GM12891 (cell line): ENCODE measurements at places on chromosomes 2 and 18.
A peak's percentile ranks its signal among the peaks of the same experiment; 100 is the strongest.

DNA sequence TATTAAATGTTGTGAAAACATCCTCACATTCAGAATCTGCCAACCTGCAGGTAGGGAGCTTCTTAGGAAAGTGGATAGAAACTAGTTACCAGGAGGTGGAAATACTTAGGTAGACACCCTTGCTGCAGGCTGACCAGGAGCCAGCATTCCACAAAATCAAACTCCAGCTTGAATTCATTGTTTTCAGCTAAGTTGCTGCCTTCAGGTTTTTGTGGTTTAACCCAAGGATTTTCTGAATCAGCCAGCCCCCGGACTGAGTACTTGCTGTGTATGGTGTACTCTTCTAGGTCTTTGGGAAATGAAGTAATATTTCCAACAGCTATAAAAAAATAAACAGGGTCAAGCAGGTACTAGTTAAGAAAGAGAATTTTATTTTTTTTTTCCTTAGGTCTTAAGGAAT lies 192.1 kb upstream of the CHST9 start:
- DNase-seq = no peak

GRCh38 chr2:26305540-26305939 lies 40.4 kb upstream of the SELENOI start:
- no peak for DNase-seq

DNA sequence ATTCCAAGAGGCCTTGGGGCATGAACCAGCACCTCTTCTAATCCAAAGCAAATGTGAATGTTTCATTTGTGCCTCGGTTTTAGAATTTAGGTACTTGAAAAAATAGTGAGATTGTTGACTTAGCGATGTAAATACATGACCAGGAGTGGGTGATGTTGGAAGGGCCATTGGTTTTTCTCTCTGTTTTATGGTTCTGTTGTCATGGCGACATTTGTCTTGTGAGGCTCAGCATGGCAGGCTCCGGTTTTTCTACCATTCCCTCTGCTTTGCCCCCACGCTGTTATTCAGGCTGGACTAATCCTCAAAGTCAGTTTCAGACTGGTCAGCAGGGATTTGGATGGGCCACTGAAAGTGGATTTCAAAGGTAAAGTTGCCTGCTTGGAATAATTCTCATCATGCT lies 255.4 kb downstream of the ALPK2 start:
- DNase-seq = no peak

GRCh38 chr18:74457043-74457724 lies at the start of gene DIPK1C:
DIPK1C (minus strand) TSS chr18:74457308; CDS start chr18:74457259, 49 bp downstream.
- DNase-seq = no peak

DNA sequence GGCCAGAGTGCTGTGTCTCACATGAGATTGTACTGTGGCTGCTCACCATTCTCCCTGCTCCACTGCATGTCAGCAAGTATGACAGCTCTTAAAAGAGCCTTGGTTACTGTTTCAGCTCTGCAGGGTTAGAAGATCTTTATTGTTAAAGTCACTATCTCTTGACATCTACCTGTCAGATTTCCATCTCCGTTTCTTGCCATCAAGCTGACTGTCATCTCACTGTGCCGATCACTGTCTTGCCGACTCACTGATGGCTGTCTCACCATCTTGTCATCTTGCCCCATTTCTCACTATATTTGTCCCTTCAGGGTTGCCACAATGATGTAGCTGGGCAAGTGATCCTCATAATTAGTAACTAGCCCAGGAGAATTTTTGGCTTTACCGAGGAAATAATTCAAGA lies 800.9 kb upstream of the CDH7 start:
- no peak for DNase-seq

- DNase-seq = peak; percentile 56
Observed at GRCh38 chr2:239143858-239144712, 256.7 kb downstream of the HDAC4 start.

DNA sequence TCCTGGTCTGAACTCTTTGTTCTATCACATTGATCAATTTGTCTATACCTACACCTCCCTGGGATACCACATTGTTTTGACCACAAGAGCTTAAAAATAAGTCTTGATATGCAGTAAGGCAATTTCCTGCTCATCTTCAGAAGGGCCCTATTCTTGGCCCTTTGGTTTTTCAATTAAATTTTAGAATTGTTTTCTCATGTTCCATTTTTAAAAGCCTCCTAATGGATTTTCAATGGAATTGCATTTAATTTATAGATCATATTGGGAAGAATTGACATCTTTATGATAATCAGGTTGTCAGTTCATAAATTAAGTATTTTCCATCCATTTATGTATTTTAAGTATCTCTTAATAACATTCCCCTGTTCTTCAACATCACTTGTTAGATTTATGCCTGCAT lies 47.6 kb upstream of the EPAS1 start:
- DNase-seq = no peak

DNA sequence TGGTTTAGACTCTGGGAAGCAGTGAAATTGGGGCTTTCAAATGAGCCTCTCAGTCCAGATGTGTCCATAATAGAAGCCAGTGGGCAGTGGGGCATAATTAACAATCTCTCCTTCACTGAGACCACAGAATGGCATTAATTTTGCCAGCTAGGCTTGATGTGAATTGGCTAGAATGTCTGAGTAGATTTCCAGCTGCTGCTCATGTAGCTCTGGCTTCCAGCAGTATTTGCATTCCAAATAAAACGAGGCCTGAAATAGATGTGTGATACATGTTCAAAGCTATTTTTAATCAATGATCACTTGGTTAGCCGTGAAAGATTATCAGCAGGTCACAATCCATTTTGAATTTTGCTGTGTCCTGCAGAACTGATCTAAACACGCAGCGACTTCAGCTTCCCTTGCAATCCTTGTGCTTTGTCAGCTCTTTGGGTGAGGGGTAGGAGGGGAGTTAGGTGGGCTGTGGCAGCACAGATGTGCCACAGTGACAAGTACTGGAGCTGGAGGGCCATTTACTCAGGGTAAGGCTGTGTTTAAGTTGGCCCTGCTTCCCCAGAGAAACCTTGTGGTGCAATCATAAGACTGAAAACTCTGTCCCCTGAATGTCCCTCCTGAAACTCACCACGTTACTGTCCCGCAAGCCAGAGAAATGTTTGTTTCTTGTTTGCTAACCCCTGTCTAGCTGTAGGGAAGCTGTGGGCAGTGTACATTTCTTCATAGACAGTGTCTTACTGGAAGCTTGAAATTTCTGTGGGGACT lies 56.9 kb upstream of the TMEM178A start:
- DNase-seq = no peak

GRCh38 chr2:30990671-30991070 lies 147.6 kb downstream of the GALNT14 start:
- no peak for DNase-seq

GRCh38 chr2:207083361-207084110 lies 82.2 kb downstream of the KLF7 start:
- DNase-seq = no peak

DNA sequence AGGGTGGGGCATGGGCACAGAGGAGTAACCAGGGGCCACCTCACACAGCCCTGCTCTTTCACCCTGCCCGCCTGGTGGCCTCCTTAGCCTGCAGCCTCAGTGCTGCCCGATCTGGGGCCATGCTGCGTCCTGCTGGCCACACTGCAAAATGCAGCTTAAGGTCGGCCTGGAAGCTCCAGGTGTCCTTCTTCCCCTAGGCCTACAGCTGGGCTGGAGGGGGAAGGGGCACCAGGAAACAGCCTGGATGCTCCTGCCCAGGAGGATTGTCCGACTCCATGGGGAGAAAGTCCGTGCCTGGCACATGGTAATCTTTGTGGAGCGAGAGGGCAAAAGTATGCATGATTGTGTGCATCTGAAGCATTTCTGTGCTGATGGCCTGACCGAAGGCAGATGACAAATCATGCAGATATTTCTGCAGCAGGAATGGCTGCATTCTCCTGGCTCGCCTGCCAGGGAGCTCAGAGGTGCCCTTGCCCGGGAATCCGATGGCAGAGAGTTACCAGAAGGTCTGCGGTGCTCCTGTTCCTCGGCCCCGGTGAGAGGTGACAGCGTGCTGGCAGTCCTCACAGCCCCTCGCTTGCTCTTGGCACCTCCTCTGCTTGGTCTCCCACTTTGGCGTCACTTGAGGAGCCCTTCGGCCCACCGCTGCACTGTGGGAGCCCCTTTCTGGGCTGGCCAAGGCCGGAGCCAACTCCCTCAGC lies 12.8 kb upstream of the ALPP start:
- no peak for DNase-seq

DNA sequence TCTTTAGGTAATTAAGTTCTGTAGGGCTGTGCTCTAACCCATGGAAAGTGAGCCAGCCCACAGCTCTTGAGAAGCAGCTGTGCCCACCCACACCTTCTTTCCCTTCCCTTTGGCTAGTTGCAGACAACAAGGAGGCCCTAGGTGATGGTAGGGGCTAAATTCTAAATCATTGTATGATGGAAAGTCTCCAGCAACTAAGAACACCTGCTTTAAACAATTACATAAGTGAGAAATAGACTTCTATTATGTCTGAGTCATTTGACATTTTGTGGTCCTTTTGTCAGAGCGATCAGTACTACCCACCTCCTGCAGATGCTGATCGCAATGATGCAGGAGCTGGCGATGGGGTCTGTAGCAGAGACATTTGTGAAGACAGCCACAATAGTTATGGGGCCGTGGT lies 79.6 kb downstream of the TEX51 start:
- DNase-seq = no peak

DNA sequence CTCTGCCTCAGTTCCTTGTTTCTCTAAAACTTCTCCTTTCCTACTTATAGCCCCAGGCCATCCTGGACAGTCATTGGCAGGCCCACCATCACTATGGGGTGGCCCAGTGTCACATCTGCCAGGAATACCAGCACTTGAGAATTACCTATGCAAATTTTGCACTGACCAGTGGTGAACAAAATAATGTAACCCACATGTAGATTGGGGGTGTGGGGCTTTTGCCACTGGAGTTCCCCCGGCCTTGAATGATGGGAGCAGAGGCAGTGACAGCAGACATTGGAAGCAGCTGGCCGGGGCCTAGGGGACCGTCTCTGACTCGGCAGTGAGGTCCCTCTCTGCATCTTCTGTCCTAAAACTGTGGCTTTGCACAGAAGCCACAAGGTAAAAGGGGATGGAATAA lies 24.9 kb upstream of the DNMT3A start:
- DNase-seq = no peak

DNA sequence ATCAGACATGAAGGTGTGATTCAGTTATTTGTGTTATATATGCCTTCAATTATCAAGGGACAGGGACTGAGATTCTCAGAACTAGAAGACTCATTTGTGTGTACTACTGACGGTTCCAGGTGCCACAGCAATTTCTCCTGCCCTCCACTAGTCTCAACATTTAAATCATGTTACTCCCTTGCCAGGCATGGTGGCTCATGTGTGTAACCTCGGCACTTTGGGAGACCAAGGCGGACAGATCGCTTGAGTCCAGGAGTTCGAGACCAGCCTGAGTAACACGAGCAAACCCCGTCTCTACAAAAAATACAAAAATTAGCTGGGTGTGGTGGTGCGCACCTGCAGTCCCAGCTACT lies 1.1 kb downstream of the CNDP2 start:
- DNase-seq = no peak
